ENCODE measurements at places on chromosomes 6 and 20.

GRCh38 chr6:147248859-147249258, 44.6 kb downstream of the STXBP5 start:
- DNase-seq, result no peak

DNA sequence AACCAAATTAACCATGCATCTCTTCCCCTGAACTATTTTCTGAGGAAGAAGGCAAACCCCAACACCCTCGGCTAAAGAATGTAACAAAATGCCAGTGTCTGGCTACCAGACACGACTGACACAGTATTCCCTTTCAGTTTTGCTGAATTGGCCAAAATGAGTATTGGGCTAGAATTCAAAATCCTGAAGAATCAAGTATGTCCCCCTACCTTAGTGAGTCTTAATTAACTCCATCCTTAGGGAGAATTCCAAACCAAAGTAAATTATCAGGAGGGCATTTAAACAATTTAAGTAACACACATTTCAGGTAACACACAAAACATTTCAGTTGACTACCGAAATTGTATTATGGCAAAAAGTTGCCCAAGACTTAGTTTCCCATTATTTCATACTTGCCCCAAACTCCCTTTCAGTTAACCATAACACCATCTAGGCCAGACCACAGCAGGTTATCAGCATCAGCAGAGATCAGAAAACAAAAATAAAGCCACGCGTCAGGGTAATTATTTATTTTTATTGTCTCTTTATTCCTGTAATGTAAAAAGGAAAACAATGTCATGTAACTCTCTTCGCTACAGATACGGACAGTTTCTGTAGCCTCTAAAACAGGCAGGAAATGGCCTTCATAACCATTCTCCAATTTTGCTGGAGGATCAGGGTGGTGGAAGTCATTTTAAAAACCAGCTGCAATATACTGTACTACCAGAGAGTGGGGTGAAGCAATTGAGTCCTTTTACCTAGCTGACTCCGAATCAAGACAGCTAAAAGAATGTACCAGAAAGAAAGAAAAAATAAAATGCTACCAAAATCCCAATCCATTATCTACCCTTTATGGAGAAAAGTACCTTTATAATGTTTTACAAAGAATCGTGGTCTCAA, 1.9 kb downstream of the SNX5 start:
- DNase-seq, result no peak

DNA sequence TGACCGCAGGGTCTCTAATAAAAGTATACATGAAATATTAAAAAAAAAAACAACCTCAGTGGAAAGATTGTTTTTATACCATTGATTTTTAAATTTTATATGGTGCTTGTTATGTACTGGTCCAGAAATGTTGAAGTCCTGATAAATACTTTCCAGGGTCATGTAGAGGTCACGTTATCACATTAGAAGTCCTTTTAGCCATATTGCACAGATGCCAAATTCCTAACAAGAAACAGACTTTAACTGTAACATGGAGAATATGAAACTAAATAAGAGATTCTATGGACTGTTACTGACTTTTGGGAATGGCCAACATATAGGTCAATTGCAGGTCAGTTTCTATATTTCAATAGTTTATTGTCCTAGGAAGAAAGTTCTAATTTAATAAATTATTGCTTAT, 89.0 kb downstream of the ADGRB3 start:
- no peak for DNase-seq

DNA sequence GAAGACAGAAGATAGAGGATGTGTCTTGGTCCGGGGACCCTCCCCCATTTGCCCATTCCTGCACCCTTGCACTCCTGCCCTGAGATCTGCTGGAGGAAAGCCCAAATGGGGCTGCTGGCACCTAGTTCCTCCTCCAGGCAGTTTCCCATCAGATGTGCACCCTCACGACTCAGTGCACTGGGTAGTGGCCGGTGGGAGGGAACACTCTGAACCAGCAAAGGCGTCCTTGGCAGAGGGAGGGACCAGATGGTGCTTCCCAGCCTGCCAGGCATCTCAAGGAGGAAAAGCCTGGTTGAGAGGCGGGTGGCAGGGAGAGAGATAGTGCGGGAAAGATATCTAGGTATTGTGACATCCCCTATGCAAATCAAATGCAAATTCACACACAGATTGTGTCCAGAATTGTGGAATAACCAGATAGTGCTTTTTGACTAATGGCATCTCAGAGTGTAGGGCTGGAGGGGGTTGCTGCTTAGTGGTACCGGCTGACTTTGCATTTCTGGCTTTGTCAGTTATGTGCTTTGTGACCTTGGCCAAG, 19.5 kb downstream of the TMEM151B start:
- peak; percentile 48 for DNase-seq

DNA sequence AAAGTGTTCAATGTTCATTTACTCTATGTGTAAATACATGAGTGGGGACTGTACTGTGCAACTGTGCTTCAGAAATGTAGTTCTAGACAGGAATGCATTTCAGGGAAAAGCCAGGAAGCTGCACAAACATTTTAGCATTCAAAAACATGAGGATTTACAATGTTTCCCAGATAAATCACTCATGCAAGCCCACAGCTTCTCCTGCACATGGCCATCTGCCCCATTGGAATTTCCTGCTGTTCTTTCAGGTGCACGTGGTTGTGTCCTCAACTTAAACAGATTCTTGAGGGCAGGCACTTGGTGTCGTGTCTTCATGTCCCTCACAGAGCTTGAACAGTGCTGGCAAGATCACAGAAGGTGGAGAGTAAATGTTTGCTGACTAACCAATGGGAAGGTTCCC, 101.5 kb downstream of the UNC5CL start:
- peak; percentile 53 for DNase-seq

- no peak for DNase-seq
Observed at GRCh38 chr6:81997090-81997926, 244.8 kb upstream of the TENT5A start.

DNA sequence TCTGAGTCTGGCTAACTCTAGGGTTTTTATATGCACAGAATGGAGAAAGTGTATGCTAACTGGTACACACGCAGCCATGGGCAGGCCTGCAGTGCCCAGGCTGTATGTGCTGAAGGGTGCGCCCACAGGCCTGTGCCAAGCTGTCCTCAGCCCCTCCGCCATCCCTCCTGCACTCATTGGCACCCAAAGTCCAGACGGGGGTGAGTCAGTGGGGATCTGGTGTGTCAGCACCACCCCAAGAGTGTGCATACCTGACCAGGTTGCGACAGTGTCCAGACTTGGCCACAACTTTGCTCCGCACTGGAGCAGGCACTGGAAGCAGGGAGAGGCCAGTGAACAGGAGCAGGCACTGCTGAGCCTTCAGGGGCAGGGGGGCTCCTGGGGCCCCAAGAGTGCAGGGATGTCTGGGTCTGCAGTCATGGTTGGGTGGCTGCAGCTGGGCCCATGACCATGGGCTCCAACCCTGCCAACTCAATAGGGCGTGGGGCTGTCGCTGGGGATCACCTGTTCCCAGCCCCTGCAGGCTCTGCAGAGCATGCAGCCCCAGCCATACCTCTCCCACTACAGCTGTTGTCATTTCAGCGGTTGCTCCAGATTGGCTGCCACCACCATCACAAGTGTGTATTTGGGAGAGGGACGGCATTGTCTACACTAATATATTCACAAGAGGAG, 717.8 kb downstream of the EPHA7 start:
- DNase-seq, result no peak

DNA sequence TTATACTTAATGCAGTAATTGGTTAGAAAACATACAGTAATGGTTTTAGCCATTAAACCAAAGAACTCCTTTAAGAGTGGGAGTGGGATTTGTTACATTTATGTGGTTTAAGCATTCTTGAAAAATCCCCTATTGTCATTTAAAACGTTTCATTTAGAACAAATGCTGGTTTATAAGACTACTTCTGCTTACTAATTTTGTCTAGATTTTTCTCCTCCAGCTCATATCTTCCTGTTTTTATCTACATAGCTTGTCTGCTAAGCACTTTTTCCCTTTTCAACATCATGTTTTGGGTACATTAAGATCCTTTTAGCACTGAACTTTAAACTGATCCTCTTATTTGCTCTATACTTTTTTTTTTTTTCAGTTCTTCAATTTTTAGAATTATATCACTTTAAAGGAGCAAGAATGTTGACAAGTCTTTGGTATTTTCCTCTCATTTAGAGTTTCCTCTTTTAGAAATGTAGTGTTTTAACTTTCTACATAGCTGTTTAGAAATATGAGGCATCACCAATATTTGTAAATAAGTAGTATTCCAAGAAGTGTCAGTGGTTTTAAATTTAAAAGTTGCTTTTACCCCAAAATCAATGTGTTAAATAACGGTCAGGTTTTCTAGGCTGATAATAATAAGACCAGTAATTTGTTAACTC, 80.9 kb downstream of the SESN1 start:
- no peak for DNase-seq

- DNase-seq, result no peak
Observed at GRCh38 chr6:136568129-136568528, 17.9 kb upstream of the MAP7 start.

DNA sequence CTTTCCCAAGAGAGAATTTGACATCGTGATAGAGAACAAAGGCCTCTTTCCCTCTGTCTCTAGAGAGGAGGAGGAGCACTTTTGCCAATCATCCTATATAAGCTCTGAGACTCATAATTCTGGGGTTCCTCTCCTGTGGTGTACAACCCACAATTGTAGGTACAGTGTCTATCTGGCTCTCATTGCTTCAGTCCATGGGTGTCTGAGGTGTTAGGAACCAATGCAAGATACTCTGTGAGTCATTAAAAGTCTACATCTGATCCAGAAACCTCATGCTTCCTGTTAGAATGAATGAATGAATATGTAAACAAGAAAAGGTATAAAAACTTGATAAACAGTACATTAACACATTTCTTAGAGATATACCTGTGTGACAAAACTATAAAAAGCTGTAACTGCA, 356.7 kb downstream of the QKI start:
- no peak for DNase-seq

GRCh38 chr6:79335133-79335674, 100.7 kb upstream of the HMGN3 start:
- DNase-seq, result no peak

DNA sequence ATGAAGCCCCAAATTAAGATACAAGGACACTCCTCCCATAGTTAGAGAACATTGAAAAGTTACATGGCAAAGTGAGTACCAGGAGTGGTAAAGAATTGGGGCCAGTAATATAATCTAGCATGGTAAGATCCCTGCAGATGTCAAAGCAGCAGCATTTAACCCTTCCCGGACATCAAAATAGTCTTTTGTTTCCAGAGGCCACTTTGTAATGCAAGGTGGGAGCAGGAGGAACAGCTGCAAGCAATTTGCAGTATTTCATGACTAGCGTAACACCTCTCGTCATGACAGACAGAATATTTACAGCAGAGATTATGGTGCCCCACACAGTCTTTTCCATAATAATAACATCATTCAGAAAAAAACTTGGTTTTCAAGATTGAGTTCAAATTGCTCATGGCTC, 123.2 kb upstream of the VGLL2 start:
- no peak for DNase-seq

- no peak for DNase-seq
Observed at GRCh38 chr6:165697171-165697570, 34.1 kb upstream of the PDE10A start.

DNA sequence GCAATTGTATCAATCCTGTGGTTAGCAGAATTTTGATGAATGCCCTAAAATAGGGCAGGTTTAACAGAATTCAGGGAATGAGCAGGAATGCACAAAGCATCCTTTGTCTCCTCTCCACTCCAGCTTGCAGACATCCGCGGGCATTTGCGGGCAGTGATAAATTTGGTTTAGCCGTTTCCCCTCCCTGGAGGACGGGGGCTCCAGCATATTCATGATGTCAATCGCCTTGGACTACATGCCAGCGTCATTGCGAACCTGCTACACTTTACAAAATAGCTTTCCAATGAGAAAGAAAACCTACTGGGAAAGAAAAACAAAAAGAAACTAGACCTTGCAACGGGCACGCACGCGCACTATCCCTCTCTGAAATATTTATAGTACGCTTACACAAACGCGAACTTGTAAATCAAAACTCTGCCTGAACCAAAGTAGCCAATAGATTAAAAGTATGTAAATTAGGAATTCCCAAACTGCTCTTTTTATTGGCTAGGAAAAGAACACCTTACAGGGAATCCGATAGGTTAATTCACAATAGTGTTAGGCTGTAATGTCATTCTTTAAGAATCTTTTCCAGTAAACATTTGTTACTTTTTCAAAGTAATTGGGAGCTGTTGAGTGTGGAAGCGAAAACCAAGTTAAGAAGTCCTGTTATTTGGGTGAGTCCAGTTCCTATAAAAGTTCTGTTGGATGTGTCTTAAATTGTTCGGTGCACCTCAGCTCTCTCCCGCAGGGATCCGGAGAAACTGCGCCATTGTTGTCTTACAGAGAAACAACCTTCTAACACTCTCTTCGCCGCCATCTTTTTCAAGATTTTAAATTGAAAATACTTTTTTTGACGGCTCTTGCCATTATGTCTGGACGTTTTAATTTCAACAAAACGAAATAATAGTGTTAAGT, 136.7 kb downstream of the HFE start:
- peak; percentile 78 for DNase-seq

DNA sequence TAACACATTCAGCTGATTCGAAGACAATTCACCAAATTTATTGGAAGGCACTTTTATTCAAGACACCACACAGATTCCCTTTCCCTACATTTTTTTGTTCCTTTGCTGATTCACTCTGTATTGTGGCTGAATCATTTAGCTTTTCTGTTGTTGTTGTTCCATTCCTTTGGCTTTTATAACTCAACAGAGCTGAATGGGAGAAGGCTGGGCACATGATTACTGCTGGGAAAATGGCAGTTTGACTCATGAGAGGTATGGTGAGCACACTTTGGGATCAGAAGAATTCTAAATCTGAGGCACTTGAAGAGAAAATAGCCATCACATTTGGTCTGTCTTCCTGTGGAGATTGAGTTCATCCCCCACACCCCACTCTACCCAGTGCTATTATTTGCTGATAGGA, 15.7 kb upstream of the SAYSD1 start:
- no peak for DNase-seq

DNA sequence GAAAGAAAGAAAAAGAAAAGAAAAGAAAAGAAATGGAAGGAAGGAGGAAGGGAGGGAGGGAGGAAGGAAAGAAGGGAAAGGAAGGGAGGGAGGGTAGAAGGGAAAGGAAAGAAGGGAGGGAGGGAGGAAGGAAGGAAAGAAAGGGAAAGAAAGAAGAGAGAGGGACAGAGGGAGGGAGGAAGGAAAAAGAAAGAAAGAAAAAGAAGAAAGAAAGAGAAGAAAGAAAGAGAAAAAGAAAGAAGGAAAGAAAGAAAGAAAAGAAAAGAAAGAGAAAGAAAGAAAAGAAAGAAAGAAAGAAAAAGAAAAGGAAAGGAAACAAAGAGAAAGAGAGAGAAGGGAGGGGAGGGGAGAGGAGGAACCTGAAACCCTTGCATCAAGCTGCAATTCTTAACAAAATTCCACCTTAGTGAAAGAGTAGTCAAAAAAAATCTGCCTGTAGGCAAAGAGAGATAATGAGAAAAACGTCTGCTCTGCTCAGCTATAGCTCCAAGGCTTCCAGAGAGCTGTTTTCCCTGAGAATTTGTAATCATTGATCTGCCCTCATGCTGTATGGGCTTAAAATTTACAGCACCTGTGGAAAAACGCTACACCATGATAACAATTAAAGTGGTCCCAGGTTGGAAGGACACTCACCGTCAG, 16.7 kb upstream of the MYCT1 start:
- DNase-seq, result no peak

GRCh38 chr6:71043902-71044301, 87.0 kb upstream of the B3GAT2 start:
- DNase-seq, result no peak

- DNase-seq, result no peak
Observed at GRCh38 chr6:30735668-30736314, 6.7 kb downstream of the FLOT1 start.

GRCh38 chr6:18330548-18331081, 56.5 kb upstream of the RNF144B start:
- DNase-seq, result no peak
